ENCODE measurements at places on chromosomes 4 and X. TPM values are rescaled to one million over a fixed set of nuclear protein-coding genes. Genes with fewer than 3 reads are reported as not detected.

NELFA gene
- total RNA-seq, result 24.3 TPM

BMX gene
- total RNA-seq, result 119 TPM

CYLC1 gene
- total RNA-seq, result not detected

EBP gene
- total RNA-seq, result 68.3 TPM

DAPP1 gene
- total RNA-seq, result not detected

SULT1E1 gene
- 23.8 TPM for total RNA-seq

GAGE2A gene
- not detected for total RNA-seq

USP51 gene
- total RNA-seq, result 1.7 TPM

MBNL3 gene
- 0.98 TPM for total RNA-seq

SLC10A7 gene
- 11.1 TPM for total RNA-seq

CLCN4 gene
- total RNA-seq, result 14.0 TPM

SMIM43 gene
- total RNA-seq, result 1.3 TPM

DMRTC1 gene
- total RNA-seq, result not detected

CXorf65 gene
- not detected for total RNA-seq

SLC49A3 gene
- 8.5 TPM for total RNA-seq

SSX4B gene
- not detected for total RNA-seq

EPHA5 gene
- total RNA-seq, result under 0.01 TPM

MAP9 gene
- total RNA-seq, result 0.48 TPM

MCF2 gene
- total RNA-seq, result not detected

ATOH1 gene
- not detected for total RNA-seq

LRRC66 gene
- total RNA-seq, result 0.33 TPM

SAGE1 gene
- total RNA-seq, result not detected

KLKB1 gene
- not detected for total RNA-seq
